ENCODE measurements at places on chromosomes 7 and 10. TPM values are rescaled to one million over a fixed set of nuclear protein-coding genes. Genes with fewer than 3 reads are reported as not detected.

The CDC123 gene
- 23.7 TPM for polyA plus RNA-seq

The ABCA13 gene
- polyA plus RNA-seq = 0.33 TPM

The FXYD4 gene
- polyA plus RNA-seq = 0.28 TPM

The PRSS1 gene
- polyA plus RNA-seq = 22,582 TPM

The LRIT2 gene
- polyA plus RNA-seq = not detected

The GIGYF1 gene
- 48.8 TPM for polyA plus RNA-seq

The CHAT gene
- polyA plus RNA-seq = not detected

The RPEL1 gene
- polyA plus RNA-seq = not detected

The ZCWPW1 gene
- 18.9 TPM for polyA plus RNA-seq

The SORBS1 gene
- 11.4 TPM for polyA plus RNA-seq

The VSTM4 gene
- polyA plus RNA-seq = 0.61 TPM

The HOXA5 gene
- 0.95 TPM for polyA plus RNA-seq

The HOXA11 gene
- not detected for polyA plus RNA-seq

The PNLIPRP3 gene
- not detected for polyA plus RNA-seq

The C10orf62 gene
- 0.12 TPM for polyA plus RNA-seq

The FGFR2 gene
- 23.8 TPM for polyA plus RNA-seq

The COPG2 gene
- polyA plus RNA-seq = 7.7 TPM

The NPY4R2 gene
- not detected for polyA plus RNA-seq

The PRKCQ gene
- polyA plus RNA-seq = 1.6 TPM

The SPDYE16 gene
- 0.61 TPM for polyA plus RNA-seq

The GPR85 gene
- polyA plus RNA-seq = 0.11 TPM

The TRIL gene
- polyA plus RNA-seq = 0.19 TPM

The PCDH15 gene
- not detected for polyA plus RNA-seq

The LRMDA gene
- polyA plus RNA-seq = 11.9 TPM

The KCNMA1 gene
- polyA plus RNA-seq = 9.6 TPM

The RBM33 gene
- 32.4 TPM for polyA plus RNA-seq

The PLXNA4 gene
- 0.19 TPM for polyA plus RNA-seq

The TRPV6 gene
- 239 TPM for polyA plus RNA-seq

The NODAL gene
- polyA plus RNA-seq = not detected

The MKI67 gene
- polyA plus RNA-seq = 0.02 TPM

The HOXA7 gene
- 0.15 TPM for polyA plus RNA-seq

The NPFFR1 gene
- polyA plus RNA-seq = 0.02 TPM

The OR2A1 gene
- polyA plus RNA-seq = 0.14 TPM

The GLUD1 gene
- polyA plus RNA-seq = 24.1 TPM

The SPDYE1 gene
- not detected for polyA plus RNA-seq

The ITGA8 gene
- 1.1 TPM for polyA plus RNA-seq

The ADRB1 gene
- polyA plus RNA-seq = 2.1 TPM

The CREB5 gene
- 8.4 TPM for polyA plus RNA-seq

The PPA1 gene
- polyA plus RNA-seq = 86.0 TPM

The SLC26A4 gene
- 0.72 TPM for polyA plus RNA-seq

The FAM25C gene
- not detected for polyA plus RNA-seq

The INHBA gene
- 0.27 TPM for polyA plus RNA-seq

The GNA12 gene
- 7.5 TPM for polyA plus RNA-seq

The URGCP gene
- polyA plus RNA-seq = 27.5 TPM

The ODAD2 gene
- polyA plus RNA-seq = 0.52 TPM

The PRSS37 gene
- polyA plus RNA-seq = not detected

The GPNMB gene
- 6.3 TPM for polyA plus RNA-seq

The AKR1C8 gene
- polyA plus RNA-seq = not detected

The VKORC1L1 gene
- polyA plus RNA-seq = 3.4 TPM

The TACR2 gene
- polyA plus RNA-seq = 0.15 TPM

The HOXA4 gene
- polyA plus RNA-seq = 1.9 TPM

Measured in pancreas (tissue), 10 donors.